ENCODE measurements at places on chromosomes 4 and X.

DNA sequence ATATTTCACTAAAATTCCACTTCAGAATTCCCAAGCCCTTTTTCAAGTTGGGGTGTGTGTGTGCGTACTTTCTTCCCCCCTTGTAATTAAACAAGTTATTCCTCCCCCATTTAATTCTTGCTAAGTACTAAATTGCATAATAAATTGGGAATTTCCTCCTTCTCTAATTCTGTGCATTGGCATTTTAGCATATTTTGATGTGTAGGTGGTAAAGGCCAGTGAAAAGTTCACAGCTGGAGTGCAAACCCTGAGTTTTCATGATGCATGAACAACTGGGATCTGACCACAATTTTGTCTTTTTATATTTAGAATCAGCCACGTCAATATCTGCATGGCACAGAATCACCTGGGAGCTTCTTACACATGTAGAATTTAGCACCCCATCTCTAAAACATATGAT is 18.5 kb downstream of the ANXA3 start:
- DNase-seq: no peak

GRCh38 chrX:56232221-56233082 is at the start of gene KLF8:
TSS of gene KLF8 (plus strand) at chrX:56232356. CDS start at chrX:56233335, 979 bp downstream.
- no peak for DNase-seq

DNA sequence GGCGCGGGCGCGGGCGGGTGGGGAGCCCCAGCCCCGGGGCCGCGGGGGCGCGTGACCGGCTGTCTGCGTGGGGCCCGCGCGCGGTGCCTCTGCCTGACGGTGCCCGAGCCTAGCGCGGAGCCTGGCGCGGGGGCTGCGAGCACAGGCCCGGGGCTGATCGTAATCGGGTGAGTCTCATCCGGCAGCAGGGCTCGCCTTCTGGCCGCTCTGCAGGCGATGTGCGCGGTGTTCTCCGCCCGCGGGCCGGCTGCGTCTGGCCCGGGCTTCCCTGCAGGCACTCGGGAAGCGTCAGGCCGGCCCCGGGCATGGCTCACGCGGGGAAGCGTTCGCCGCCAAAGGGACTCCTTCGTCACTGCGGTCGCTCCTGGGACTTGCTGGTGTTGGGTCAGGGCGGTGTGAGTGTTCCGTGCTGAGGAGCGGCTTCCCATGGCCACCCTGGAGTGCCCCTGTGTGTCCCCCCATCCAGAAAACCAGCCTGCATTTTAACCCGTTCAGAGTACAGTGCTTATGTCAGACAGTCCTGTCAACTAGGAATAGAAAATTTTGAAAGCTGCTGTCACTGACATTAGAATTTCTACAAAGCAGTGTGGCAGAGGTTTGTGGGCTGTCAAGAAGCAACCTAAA is 40.6 kb downstream of the FAM149A start:
- no peak for DNase-seq

DNA sequence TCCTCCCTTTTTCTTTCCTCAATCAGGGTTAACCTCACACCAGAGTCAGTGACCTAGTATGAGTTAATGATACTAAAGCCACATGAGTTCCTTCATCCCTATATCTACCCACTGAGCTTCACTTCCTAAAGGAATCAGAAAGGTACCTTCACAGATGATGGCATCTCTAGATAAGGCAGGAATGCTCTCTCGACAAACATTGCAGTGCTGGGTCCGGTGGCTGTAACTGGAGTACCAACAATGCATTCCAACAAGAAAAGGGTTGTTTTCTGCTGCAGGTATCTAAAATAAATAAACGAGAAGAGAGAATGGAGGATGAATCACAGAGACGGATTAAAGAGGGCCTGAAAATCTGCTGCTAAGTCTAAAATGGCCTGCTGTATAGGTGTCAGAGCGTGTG is 66.7 kb downstream of the DGKK start:
- DNase-seq: no peak

DNA sequence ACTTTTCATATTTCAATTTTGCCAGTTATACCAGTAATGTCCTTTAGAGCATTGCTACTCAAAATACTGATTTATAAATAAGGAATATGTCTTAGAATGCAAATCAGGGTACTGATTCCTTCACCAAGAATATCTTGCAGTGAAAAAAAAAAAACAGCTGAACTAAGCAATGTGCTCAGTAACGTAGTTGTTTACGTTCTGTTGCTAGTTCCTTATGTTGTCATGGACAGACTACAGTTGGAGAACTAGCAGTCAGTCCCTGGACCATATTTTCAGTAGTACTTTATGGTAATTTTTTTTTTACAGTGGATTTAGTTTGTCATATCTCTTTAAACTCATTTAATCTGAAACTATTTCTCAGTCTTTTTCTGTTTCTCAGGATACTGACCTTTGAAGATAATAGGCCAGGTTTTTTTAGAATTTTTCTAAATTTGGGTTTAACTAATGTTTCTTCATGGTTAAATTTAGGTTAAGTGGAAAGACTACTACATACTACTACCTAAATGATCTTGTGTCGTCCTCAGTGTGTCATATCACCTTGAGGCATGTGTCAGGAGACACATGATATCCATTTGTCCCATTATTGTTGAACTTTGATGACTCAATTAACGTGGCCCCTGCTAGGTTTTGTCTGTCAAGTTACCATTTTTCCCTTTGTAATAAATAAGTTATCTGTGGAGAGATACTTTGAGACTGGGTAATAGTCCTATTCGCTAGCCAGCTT is 21.0 kb downstream of the SMARCAD1 start:
- DNase-seq: no peak

DNA sequence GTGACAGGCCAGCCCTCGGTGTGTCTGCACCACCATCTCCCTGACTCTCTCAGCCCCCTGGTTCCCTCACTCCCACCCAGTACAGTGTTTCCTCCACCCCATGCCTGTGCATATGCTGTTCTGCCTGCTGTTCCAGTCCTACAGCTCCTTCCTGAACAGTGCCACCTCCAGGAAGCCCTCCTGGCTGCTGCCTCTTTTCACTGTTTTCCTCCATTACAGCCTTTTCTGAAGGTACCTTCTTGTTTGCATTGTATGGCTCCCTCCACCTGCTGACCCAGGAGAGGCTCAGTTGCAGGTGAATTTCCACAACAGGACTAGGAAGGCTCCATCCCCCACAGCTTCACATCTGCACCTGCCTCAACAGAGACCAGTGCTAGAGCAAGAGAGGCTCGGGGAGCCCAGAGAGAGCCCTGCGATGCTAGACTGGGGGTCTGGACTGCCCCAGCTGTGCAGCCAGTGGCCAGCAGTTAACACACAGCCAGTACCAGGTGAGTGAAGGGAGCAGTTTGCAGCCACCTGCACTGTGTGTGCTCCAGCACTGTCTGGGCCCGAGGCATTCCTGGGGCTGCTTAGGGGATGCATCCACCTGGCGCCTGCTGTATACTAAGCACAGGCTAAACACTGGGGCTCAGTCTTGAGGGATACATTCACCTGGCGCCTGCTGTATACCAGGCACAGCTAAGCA is 92.0 kb downstream of the ADRA2C start:
- no peak for DNase-seq

DNA sequence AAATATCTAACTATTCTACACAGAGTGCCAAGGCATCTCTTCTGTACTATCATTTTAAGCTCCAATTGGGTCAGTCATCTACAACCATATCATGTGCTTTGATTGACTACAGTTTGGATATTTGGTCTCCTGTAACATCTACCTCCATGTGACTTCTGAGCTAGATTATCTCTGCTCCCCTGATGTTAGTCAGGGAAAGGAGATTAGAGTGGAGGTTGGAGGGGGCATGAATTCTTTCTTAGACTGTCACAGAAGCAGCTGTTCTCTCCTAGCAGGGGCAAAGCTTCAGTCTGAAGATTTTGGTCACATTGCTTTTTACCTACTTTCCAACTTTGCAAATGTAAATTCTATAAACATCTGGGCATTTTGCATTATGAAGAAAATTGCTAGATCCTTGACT is 62.6 kb upstream of the C4orf54 start:
- DNase-seq: no peak

DNA sequence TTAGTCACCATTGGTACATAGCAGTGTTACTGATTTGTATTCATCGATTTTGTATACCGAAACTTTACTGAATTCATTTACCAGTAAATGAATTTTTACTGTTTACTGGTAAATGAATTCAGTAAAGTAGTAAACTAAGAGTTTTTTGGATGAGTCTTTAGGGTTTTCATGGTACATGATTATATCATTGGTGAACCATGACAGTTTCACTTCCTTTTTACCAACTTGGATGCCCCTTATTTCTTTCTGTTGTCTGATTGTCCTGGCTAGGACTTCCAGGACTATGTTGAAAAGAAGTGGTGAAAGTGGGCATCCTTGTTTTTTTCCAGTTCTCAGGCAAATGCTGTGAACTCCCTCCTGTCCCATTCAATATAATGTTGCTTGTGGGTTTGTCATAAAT is 494.9 kb downstream of the GALNTL6 start:
- no peak for DNase-seq

DNA sequence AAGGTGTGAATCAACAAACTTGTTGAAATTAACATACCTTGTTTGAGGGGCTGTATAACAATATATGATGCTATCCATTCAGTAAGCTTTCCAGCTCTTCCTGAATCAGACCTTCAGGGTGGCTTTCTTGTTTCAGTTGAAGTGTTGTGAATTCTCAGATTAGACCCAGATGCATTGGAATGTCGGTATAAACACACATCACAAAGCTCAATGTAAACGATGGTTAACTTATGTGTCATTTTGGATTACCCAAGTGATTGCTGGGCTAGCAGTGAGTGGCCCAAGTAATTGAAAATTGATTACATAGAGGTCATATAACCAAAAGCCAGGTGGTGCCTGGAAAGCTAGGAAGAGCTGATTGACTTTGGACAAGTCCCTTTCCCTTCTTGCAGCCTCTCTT is 115.0 kb downstream of the SHROOM4 start:
- DNase-seq: no peak

DNA sequence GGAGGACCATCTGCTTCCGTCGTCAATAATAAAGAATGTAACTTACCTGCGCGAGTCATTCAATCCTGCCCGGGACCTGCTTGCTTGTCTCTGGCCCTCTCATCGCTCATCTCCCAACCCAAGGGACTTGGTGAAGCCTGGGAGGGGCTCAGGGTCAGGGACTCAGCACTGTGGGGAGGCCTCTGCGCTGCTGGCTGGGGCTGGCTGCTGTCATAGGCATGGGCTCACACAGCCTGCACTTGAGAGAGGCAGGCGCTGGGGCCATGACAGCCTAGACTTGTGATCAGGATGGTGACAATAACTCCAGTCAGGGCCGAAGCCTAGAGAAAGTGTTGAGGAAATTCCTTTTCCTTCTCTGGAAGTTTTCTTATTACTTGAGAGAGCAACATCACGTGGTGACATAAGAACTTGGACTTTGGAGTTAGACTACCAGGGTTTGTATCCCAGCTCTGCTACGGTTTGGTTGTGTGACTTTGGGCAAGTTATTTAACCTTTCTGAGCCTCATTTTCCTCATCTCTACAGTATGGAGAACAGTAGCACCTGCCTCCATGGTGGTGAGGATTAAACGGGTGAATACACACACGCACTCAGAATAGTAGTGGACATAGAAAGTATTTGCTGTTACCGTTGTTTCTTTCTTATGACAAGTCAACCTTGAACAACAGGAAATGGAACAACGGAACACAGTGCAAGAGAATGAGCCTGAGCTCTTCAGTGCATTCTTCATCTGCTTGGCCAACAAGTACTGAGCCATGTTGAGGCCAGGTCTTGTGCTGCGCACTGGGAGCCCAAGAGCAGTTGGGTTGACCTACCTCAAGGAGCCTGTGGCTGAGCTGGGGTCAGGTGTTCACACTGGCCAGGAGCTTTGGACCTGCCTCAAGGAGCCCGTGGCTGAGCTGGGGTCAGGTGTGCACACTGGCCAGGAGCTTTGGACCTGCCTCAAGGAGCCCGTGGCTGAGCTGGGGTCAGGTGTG is 60.5 kb downstream of the TBC1D14 start:
- DNase-seq: no peak

DNA sequence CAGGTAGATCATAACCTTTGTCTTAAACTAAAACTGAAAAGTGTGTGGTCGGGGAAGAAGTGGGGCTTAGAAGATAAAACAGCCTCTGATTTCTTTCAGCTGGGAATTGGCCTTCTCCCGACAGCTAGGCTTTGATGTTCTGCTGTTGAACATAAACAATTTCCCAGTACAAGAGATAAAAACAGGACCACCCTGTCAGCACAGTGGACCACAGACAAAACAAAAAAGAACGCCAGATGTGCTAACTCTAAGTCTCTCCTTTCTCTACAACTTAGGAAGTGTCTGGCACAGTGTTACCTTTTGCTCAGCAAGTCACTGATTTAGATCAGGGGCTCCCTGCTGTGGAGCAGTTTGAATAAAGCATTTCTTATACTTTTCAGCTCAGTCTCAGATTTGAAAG is 87.5 kb upstream of the UXT start:
- DNase-seq: no peak

- DNase-seq: no peak
Measured at GRCh38 chr4:11543706-11544105, 115.0 kb upstream of the HS3ST1 start.

- DNase-seq: no peak
Measured at GRCh38 chr4:92382128-92382527, 78.4 kb downstream of the GRID2 start.

- no peak for DNase-seq
Measured at GRCh38 chr4:169200361-169201030, 70.3 kb downstream of the SH3RF1 start.

DNA sequence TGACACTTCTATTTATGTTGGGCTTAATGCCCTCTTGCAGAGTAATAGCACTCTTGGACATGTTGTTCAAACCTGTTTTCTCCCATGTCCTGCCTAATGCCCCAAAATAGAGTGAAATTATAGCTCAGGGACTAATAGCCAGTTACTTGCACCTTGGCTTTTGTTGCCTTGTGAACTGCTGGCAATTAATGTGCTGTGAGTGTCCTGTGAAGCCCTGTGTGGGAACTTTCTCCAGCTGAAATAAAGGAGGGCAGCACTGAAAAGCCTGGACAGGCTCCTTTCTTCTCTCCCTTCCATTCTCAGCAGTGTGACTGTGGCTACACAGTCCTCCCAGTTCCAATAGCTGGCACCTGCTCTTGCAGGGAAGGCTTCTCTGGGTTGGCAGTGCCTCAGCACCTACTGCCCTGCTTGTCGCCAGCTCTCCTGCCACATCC is 72.4 kb downstream of the DCLK2 start:
- peak; percentile 47 for DNase-seq

- DNase-seq: peak; percentile 47
Measured at GRCh38 chrX:24241822-24242648, 71.8 kb downstream of the SUPT20HL2 start.

GRCh38 chr4:81599742-81600380 is 128.2 kb upstream of the RASGEF1B start:
- no peak for DNase-seq

DNA sequence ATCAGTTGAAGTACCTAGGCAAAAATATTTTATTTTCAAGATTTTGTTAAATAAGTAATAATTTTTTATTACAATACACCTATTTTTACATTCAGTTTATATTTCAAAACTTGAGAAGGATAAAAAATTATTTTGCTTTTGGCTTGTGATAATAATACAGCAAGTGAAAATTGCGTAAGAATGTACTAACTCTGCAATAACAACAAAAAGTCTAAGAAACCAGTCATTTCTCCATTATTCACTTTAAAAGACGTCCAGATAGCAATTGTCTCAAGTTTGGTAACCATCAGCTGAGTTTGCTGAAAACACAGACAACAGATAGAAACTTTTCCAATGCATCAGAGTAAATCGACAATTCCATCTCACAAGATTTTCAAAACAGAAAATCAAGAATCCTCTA is 12.1 kb downstream of the CXCL8 start:
- no peak for DNase-seq

Data from NCI-H2081 (cell line).